ENCODE measurements at places on chromosomes 6 and 20.

GRCh38 chr6:53426667-53427270 lies 78.0 kb upstream of the ELOVL5 start:
- no peak for DNase-seq

- no peak for DNase-seq
These were observed 551.0 kb downstream of the PHF3 start for GRCh38 chr6:64186592-64186991.

GRCh38 chr20:41050361-41051008 lies 21.9 kb downstream of the TOP1 start:
- DNase-seq: no peak

DNA sequence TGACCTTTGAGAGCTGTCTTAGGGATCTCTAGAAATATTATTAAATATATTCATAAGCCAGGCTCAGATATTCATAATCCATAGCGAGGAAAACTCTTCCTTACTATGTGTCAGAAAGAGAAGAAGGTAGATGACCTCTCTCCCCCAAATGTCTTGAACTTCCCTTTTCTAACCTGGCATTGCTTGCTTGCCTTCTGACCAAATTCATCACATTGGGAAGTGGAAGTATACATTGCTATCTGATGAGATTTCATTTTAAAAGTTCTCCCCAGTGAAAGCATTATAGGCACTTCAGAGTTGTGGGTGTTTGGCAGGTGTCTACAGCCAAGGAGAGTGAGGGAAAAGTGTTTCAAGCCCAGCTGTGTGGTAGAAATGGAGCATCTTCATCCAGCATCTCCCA lies 197.3 kb downstream of the ZFAND3 start:
- DNase-seq: no peak

DNA sequence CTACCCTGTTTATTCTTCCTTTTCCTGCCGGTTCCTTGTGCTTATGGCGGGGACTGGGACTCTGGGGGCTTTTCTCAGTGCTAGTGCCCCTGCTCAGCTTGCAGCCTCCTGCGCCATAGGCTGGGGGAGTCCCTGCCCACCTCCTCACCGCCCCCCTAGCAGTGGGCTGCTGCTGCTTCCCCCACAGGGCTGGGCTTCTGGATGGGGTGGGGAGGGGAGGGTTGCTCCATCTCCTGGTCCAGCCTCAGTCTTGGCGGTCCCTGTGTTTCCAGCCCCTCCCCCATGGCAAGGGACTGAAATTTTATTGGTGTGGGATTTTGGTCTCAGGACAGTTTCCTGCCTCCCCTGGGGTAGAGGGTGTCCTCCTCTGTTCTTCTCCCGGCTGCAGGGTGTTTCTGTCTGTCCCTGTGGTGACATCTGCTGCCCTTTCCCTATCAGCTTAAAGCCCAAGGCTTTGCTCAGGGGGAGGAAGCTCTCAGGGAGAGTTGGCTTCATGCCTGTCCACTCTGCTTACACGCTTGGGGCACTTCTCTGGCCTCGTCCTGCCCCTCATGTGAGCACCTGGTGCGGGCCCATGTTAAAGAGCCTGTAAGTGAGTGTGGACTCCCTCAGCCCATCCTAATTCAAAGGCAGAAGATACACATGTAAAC lies 100.6 kb downstream of the HIVEP1 start:
- no peak for DNase-seq

DNA sequence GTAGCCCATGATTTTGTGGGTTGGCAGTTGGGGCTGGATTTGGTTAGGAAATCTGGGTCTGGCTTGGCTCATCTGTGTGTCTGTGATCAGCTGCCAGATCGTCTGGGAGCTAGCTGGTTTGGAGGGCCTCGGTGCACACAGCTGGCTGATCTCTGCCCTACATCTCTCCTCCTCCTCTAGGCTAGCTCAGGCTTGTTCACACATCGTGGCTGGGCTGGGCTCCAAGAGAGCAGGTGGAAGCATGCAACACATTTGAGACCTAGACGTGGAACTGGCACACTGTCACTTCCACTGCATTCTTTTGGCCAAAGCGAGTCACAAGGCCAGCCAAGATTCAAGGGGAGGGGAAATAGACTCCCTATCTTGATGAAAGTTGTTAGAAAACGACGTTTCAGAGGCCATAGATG lies 15.9 kb downstream of the NDUFAF5 start:
- DNase-seq: no peak

- no peak for DNase-seq
These were observed 32.1 kb upstream of the COL21A1 start for GRCh38 chr6:56279331-56280080.

- no peak for DNase-seq
These were observed 384.8 kb upstream of the SOX4 start for GRCh38 chr6:21208796-21209186.

DNA sequence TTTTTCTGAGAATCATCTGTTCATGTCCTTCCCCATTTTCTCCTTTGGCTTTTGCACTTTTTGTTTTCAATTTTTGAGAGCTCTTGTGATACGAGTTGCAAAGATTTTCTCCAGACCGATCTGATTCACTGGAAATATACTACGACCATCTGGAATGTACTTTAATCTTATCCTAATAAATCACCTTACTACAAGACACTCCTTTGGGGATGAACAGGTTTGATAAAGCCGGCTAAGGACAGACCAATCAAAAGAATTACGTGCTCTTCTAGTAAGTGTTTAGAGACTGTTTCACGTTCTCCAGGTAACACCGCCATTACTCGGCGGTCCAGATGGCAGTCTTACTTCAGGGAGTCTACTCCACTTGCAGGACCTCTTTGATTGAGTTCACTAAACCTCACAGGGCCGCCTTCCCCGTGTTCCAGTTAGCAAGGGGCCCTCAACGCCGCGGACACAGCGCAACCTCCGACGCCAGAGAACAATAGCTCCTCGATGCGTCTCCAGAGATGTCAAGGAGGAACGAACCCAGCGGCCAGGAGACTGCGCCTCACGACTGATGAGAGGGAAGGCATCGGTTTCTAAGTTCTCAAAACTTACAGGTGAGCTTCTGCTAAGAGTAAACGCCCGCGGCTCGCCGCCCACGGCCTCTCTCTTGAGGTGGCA lies 920 bp upstream of the WTAP start:
- no peak for DNase-seq

DNA sequence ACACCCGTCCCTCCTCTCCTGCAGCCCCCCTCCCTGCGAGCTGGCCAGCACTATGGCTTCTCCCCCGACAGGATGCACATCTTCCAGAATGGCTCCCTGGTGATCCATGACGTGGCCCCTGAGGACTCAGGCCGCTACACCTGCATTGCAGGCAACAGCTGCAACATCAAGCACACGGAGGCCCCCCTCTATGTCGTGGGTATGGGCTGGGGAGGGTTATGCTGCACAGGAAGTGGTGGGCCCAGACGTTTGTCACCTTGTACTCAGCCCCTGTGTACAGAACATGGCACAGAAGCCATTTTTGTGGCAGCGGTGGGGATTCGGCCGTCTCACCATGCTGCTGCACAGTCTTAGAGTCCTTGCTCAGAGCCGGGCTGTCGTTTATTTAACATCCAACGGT lies 29.0 kb upstream of the SRF start:
- no peak for DNase-seq

DNA sequence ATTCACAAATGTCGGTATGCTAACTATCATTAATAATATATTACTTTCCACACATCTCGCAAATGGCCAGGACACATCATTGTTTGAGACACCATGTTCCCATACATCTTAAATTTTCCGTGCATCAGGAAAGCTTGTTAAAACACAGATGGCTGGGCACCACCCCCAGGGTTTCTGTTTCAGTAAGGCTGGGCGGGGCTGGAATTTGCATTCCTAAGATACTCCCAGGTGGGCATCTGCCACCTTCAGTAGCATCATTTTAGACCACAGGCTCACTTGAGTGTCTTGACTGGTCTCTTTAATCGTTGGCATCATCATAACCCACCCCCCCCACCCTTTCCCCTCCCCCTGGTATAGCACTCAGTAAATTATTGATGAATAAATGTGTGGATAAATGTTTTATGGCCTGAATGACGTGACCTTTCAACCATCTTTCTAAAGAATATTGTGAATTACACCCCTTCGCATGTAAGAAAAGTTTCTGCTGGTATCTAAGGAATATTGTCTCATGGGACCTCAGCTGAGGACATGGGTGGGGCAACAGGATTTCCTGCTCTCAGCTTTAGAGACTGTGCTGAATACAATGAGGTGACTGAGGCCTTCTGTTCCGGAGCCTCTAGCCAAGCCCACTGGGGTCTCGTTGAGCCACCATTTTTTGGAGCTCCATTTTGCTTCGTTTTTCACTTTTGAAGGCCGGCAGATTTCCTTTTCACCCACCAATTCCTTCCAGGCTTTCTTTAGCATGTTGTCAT lies 124.1 kb upstream of the NEDD9 start:
- no peak for DNase-seq
